Right ventricle myocardium superior (tissue), 1 donor: ENCODE measurements at places on chromosomes 1 and 21. TPM values are rescaled to one million over a fixed set of nuclear protein-coding genes. Genes with fewer than 3 reads are reported as not detected.

- no peak for DNase-seq
These were observed 177.9 kb downstream of the CDC42BPA start for GRCh38 chr1:227140376-227140775.

GRCh38 chr1:242813490-242814091 lies 289.1 kb upstream of the PLD5 start:
- DNase-seq, result no peak

DNA sequence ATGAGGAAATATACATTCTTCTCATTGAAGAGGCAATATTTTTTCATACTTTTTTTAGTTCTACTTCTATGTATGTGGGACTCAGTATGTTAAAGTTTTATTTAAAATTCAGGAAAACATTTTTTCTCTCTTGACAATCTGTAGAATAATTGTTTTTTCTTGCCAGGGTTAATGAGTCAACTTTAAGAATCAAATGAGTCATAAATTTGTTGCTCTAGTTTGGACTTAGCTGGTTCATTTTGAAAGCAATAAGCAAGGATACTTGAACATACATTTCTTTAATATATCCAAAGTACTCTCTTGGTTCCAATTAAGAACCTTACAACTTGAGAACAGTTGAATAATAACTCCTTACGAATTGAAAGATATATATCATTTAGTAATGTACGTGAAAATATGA lies 1145.3 kb upstream of the B3GALT2 start:
- no peak for DNase-seq

DNA sequence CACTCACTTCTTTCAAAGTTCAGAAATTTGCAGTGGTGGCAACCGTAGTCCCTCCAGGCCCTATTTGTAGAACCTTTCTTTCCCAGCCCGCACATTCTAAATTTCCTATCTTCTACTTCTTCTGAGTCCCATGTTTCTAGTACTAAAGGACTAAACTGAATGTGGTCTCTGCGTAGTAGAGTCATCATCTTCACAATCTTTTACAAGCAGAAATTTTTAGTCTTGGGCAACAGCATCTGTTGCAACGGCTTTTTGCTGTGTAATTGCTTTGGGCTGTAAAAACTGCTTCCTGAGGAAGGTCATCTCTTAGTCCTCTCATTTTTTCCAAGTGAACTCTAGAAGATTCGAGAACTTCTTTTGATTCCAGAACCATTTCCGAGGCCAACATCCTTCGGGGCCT lies 23.9 kb downstream of the VAV3 start:
- no peak for DNase-seq

Gene OLIG2
- not detected for total RNA-seq

- DNase-seq, result no peak
These were observed 837 bp upstream of the USP21 start for GRCh38 chr1:161158316-161159010.

Gene ICOSLG
- 4.3 TPM for total RNA-seq

- DNase-seq, result no peak
These were observed 586.4 kb upstream of the TMPRSS15 start for GRCh38 chr21:18989953-18990495.

Gene RGS13
- total RNA-seq, result 0.30 TPM

DNA sequence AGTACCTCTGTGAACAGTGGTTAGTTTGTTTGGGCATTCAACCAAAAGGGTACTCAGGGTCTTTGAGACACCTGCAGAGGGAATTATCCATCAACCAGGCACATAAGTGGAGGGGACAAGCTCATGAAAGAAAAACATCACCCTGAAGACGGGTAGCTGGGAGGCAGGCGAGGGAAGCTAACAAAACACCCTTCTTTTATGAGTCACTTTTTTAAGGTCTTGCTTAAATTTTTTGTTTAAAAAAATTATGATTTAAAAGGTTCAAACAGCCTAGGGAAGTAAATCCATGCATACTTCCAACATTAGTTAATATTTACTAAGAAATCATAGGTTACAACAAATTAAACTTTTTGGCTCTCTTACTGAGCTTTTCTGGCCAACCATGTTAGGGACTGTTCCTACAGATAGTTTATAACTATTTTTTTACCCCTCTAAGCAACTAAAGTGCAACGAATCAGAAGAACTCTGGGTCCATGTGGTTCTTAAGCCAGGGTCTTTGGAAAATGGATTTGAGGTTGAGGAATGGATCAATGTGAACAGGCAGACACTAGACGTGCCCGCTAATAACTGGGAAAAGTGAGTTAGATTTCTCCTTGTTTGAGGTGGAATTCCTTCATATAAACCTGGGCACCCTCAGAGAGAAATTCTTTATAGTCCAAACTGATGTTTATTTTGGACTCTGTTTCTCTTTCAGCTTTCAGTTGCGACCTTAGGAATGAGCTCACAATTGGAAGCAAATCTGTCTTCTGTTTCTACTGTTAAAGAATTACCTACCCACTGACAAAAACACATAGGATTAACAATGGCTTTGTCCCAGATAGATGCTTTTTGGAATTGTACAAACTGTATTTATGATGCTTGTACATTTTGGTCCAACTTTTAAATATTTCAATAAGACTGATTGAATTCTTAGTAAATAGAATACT lies 123.0 kb downstream of the LYPLAL1 start:
- no peak for DNase-seq

DNA sequence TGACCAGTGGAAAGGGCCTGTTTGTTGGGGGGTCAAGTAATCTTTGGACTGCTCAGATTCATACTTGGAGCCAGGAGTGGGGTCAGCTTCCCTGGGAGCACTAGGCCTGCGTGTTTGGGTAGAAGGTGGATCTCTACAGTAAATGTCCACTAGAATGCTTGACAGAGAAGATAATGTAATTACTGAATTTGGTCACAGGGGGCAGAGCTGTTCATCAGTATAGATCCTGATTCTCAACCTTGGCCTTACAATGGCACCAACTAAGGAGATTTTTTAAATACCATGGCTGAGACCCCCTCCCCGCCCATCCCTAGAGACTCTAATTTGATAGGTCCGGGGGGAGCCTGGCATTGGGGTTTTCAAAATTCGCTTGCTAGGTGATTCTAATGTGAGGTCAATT lies 217.5 kb upstream of the PLXNA2 start:
- DNase-seq, result no peak

Gene CFHR3
- 0.24 TPM for total RNA-seq

Gene CRB1
- total RNA-seq, result 0.08 TPM
